ENCODE measurements at places on chromosomes 5 and 9.
A peak's percentile ranks its signal among the peaks of the same experiment; 100 is the strongest.

DNA sequence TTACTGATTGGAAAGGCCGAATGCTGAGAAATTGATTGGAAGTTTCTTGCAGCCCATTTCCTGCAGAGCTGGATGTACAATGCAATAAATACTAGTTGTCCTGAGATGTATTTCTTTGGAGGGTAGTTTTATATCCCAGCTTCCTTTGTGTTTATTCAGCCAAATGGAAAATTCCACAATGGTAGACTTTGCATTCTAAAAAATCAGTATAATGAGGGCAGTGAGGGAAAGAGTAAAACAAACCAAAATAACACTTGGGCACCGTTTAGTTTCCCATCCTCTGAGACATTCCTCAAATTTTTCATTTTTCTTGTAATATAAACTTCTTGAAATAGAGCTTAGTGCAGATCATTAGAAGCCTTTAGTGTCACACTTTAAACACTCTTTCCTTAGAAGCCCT is 379.4 kb downstream of the EBF1 start:
- DNase-seq, result no peak

DNA sequence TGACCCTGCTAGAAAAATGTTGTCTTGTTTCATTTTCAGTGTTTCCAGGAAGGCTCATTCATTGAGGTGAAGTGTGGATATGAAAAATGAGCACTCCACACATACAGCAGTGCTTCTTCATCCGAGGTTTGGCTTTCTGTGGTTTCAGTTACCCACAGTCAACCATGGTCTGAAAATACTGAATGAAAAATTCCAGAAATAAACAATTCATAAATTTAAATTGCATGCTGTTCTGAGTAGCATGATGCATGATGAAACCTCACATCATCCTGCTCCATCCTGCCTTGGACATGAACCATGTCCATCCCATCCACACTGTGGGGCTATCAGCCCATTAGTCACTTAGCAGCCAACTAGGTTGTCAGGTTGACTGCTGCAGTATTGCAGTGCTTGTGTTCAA is 10.4 kb upstream of the SLC45A2 start:
- no peak for DNase-seq

GRCh38 chr5:120538644-120539043 is 74.5 kb downstream of the PRR16 start:
- DNase-seq, result no peak

DNA sequence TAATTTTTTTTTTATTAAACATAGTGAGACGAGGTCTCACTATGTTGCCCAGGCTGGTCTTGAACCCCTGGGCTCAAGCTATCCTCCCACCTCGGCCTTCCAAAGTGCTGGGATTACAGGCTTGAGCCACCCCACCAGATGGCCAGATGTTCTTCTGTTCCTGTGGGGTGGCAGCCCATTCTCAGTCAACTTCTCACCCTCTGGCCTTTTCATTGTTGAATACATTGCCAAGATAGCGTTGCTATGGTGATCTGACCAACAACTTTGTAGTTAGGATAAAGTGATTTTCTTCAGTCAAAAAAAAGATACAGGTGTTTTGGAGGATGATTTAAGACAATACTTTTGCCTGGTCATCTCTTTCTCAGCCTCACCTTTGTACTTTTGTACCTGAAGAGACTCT is 109.1 kb downstream of the EGFLAM start:
- DNase-seq, result no peak

- DNase-seq, result no peak
These were observed 148.8 kb downstream of the SLC24A2 start for GRCh38 chr9:19640014-19640413.

DNA sequence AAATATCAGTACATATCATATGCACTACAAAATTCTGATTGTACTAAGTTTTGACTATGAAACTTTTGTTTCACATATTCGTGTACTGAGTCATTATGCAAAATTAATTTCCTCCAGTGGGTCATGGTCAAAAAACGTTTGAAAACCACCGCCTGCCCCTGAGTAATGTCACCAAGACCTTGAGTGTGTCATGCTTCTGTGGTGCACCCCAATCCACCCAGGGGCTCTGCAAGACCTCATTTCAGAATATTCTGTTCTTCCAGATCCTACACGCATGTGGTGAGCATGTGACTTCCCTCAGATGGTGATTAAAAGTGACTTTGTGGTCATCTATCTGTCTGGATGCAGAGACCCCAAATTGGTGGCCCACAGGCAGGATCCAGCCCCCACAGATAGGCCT is 31.0 kb downstream of the ABLIM3 start:
- no peak for DNase-seq

DNA sequence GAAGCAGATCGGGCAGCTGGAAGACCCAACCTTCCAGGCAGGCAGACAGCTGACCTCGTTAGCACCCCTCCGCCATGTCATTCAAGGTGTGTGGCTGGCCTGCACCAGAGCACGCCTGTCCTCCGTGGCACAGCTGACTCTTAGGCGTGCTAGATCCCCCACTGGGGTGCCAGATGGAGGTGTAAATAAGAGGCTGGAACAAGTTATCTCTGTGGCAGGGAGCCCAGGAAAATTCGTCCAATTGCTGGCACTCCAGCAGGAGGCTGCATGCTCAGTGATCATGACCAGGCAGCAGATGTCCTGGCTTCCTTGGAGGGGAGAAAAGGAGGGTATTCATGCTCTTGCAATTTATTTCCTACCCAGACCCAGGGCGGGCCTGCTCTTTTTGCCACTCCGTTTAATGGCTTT is 7.8 kb upstream of the ALDOB start:
- DNase-seq, result no peak

GRCh38 chr5:88665750-88666215 is 217.2 kb downstream of the MEF2C start:
- no peak for DNase-seq

GRCh38 chr9:85302938-85303756 is 438.6 kb downstream of the AGTPBP1 start:
- DNase-seq, result no peak

DNA sequence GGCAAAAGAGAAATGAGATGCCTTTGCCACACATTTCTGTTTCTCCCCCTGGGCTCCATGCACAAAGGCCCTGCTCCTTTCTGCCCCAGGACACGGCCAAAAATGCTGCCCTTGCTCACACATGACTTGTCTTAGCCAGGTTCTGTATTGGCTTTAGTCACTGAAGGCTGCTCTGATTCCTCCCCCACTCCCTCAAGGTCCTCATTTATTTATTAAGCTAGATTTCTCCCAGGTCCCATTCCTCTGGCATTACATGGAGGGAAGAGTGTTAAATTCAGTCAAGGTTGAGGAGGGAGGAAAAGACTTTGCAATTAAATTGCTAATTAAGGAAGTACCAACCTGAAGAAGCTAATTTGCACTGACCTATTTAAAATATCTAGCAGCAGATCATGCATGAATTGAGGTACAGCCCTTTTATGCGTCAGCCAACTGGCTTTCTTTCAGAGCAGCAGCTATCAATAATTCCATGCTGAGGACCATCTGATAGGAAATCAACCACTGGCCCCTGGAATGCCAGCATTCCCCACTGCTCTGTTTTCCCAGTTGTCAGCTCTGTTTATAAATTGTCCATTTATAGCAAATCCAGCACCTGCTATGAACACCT is 81.2 kb upstream of the MAP3K1 start:
- no peak for DNase-seq

DNA sequence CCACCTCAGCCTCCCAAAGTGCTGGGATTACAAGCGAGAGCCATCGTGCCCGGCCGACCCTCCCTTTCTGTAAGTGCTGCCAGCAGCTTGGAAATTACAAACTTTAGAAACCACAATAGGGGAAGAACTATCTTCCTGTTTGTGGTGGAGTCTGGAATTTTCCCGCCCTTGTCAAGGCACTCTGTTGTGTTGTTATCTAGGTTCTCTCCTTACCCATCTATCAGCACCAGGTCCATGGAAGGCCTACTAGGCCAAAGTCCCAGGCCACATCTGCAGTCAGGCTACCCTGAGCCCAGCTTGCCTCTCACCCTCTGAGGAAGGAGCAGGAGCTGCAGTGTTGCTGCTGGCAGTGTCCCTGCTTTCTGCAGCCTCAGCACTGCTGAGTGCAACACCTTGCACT is 214.9 kb downstream of the MCTP1 start:
- DNase-seq, result no peak

- DNase-seq, result peak; percentile 50
These were observed at the start of gene PCDHGA11 for GRCh38 chr5:141420855-141421488. TSS of gene PCDHGA11 (plus strand) at chr5:141421051. CDS start at chr5:141421228, 177 bp downstream.

- DNase-seq, result no peak
These were observed 9.7 kb downstream of the SPATA9 start for GRCh38 chr5:95673081-95673480.

GRCh38 chr9:36902861-36903524 is 131.1 kb downstream of the PAX5 start:
- no peak for DNase-seq

- DNase-seq, result no peak
These were observed 147.5 kb downstream of the GNAQ start for GRCh38 chr9:77883846-77884771.

DNA sequence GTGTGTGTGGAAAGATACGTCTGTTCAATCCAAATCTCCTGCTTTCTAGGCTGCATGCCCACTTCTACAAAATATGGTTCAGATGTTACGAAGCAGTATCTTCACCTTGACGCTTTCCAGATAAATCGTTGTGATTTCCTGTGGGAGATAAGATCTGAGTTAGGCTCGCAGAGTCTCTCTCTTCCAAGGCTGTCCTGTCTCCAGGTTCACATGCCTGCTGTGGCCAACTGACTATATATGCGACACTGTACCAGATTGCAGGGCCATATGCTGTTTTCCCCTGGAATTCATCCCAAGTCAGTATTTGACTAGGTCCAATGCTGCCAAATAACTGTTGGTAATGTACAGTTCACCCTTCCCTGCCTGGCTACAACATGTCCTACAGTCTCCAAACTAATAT is 47.9 kb downstream of the TMEM252 start:
- no peak for DNase-seq

- no peak for DNase-seq
These were observed 16.6 kb downstream of the KCNT1 start for GRCh38 chr9:135718616-135719015.

DNA sequence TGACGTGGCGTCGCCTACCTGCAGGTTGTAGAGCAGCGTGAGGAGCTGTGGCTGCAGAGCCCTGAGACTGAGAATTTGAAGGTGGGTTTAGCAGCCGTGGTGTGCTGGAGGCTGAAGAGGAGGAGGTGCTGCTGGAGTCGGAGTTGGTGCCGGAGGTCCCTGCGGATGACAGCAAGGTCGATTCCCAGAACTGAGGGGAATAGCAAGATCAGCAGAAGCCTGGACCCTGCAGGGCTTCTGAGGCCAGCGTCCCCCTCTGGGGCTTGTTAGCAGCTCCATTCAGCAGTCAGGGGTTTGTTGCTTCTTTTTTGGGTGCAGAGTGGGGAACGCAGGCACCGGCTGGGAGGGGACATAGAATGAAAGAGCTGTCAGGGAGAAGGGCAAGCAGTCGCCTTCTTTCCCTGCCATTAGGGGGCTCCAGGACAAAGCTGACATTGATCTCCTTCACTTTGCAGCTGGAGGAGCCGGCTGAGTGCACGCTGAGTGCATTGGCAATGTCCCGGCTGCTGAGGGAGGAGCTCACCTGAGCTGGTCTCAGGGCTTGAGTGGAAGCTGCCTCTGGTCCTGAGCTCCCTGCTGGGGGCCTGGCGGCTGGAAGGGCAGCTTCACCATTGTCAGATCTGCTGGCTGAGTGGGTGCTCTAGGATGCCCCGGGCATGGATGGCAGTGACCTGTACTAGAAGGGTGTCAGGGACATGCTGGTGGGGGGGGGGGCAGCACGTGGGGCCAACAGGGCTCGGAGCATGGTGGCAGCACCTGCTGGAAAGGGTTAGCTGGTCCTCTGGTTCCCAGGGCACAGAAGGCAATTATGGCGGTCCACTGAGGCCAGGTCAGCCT is 20.8 kb downstream of the OBP2B start:
- DNase-seq, result no peak

GRCh38 chr9:136151214-136151804 is 32.6 kb upstream of the TMEM250 start:
- DNase-seq, result no peak

DNA sequence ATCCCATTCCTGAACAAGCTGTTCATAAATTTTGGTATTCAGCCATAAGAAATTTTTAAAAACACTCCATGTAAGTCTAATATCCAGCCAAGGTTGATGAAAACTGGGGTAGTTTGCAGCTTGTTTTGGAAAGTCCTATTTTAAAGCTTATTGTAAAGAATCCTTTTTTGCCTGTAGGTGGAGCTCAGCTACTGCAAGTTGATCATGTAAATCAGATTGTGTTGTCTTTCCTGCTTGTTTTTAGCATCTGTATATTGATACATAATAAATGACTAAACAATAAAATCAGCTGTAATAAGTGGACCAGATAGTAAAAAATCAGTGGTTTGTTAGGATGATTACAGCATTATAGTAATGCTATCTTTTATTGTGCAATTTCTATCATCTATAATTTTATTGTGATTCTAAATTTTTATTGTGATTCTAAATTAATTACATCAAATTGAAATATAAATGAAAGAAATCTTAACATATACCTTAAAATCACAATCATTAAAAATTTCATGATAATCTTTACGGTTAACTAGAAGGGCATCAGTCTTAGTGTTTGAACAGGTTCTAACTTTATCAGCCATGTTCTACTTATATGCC is 42.4 kb downstream of the CWC27 start:
- DNase-seq, result no peak

DNA sequence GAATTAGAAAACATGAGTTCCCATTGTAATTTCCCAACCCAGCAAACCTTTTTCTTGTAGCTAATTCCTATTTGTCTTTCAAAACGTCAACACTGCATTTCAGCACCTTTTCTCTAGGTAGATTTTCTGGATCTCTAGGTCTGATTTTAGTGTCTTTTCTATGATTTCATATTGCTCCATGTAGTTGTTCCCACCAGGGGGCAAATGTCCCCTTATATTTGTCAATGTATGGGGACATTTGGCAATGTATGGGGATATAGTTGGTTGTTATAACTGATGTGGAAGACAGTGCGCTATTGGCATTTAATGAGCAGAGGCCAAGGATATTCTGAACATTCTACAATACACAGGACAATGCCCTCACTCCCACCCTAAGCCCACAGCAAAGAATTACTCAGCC is 273.9 kb upstream of the ADRA1B start:
- no peak for DNase-seq

DNA sequence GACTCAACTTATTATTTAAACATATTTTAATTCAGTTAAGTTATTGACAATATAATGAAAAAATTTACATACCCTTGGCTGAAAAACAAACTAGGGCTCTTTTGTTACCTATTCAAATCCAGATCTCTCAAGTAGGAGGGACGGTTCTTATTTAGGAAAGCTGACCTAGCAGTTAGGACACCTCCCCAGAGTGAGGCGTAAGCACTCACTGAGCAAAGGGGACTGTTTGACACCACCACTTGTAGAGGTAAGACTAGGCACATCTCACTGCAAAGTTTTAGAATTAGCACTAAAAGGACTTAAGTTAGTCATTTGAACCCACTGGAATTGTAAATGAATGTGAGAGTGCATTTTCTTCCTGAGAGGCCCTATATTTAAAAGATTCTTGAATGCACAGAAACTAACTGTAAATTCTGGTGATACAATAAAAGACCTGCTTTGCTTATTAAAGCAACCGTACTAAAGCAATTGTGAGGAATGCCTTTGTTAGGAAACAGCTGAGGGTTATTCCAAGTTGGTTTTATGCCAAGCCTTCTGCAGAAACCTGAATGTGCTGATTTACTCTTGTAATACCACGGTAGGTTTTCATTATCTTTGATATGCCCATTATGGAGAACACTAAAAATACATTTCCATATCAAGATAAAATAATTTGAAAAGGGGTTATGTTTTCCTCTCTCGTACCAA is 16.2 kb downstream of the HACD4 start:
- no peak for DNase-seq

GRCh38 chr5:29462241-29462640 is 1731.2 kb upstream of the CDH6 start:
- no peak for DNase-seq

GRCh38 chr5:112710896-112711295 is 26.8 kb upstream of the APC start:
- no peak for DNase-seq

GRCh38 chr5:109900461-109900860 is 210.7 kb downstream of the MAN2A1 start:
- DNase-seq, result no peak

All from stimulated activated CD4-positive, alpha-beta T cell treated with anti-CD3 and anti-CD28 coated beads, Interleukin-12 subunit alpha, Interleukin-12 subunit beta, amount 100 ng/mL, for 24 hours (primary cell).